ENCODE measurements at places on chromosomes 13 and 19.

DNA sequence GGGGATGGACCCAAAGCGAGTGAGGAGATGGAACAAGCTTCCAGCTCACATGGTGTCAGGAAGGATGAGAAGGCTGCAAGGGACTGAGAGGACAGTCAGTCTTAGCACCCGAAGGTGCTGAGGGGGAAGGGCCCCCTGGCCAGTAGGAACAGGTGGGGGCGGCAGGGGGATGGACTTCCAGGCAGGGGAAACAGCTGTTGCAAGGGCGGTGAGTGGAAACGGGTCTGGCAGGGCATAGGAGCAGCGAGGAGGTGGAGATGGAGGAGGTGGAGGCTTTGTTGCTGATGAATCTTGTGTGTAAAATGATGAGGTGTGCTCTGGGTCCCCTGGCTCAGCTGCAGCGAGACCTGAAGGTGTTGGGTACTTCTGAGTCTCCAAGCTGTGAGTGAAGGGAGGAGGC, 1.2 kb downstream of the MAP1S start:
- DNase-seq = no peak

DNA sequence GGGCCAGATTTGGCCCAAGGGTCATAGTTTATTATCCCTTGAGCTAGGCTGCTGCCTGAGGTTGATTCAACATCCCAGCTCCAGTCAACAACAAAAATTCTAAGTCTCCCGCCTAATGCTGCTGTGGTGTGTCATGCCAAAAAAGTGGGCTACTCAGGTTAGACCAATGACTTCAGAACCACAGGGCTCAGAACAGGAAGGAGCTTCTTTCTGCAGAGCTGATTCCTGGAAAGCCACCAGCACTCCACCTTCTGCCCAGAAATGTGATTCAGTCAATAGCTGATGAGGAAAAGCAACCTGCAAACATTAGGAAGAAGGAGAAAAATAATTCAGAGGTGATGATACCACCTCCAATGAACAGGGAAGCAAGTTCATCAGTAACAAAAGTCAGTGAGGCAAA, 56.1 kb upstream of the SERPINE3 start:
- no peak for DNase-seq

GRCh38 chr13:99847318-99847750, 124.2 kb downstream of the ZIC5 start:
- peak; percentile 37 for DNase-seq

- no peak for DNase-seq
Observed at GRCh38 chr13:39960191-39960590, 304.7 kb downstream of the COG6 start.

DNA sequence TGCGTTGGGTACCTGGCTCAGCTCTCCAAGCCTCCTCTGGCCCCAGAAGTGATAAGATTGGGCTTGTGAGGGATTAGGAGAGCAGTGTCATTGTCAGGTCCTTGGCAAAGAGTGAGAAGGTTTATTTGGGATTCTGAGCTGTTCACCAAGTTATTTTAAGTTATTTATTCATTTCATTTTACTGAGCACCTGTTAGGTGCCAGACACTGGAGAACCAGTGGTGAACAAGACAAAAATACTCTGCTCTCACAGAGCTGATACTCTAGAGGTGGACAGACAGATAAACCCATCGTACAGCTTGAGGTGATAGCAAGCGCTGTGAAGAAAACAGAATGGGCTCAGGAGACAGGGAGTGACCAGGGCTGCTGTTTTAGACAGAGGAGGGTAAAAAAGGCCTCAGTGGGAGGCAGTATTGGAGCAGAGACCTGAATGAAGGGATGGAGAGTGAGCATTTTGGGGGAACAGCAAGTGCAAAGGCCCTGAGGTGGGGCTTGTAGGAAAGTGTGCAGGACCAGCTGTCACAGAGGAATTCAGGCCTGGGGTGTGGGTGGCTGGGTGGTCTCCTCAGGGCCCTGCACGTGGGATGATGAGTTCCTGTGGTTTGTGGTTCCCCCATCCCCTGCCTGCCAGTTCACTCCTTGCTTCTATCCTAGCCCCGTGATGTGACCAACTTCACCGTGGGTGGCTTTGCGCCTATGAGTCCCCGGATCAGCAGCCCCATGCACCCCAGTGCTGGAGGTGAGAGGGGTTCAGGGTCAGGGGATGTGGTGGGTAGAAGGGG, 8.7 kb upstream of the TIMM50 start:
- no peak for DNase-seq

- no peak for DNase-seq
Observed at GRCh38 chr19:7010722-7011593, 10.3 kb downstream of the MBD3L2B start.

GRCh38 chr13:109740121-109740520, 46.3 kb downstream of the IRS2 start:
- DNase-seq = no peak

GRCh38 chr19:54047616-54048015, 16.1 kb downstream of the VSTM1 start:
- no peak for DNase-seq

DNA sequence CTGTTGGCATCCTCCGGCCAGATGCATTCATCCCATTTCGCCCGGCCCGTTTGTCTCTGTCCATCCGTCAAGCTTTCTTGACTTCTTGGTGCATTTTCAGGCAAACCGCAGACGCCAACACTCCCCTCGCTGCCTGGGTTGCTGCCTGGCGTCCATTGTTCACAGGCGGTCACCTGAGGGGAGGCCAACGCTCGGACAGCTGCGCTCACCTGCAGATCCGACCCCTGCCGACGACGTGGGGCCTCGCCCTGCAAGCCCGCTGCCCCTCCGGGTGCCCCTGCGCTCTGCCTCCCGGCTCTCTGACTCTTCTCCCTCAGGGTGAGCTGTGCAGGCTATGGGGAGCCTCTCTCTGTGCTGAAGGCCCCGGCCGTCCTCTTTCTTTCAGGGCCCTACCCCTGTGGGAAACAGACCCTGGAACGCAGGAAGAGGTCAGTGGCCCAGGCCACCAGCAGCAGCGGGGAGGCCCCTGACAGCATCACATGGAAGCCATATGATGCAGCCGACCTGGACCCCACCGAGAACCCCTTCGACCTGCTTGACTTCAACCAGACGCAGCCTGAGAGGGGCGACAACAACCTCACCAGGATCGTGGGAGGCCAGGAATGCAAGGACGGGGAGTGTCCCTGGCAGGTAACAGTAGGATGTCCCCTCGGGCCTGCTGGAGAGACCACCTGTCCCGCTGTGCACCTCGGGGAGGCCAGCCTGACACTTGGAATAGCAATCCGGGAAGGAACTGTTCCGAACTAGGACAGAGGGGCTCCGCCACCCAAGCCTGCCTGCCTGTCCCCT, 14.8 kb upstream of the PROZ start:
- no peak for DNase-seq

DNA sequence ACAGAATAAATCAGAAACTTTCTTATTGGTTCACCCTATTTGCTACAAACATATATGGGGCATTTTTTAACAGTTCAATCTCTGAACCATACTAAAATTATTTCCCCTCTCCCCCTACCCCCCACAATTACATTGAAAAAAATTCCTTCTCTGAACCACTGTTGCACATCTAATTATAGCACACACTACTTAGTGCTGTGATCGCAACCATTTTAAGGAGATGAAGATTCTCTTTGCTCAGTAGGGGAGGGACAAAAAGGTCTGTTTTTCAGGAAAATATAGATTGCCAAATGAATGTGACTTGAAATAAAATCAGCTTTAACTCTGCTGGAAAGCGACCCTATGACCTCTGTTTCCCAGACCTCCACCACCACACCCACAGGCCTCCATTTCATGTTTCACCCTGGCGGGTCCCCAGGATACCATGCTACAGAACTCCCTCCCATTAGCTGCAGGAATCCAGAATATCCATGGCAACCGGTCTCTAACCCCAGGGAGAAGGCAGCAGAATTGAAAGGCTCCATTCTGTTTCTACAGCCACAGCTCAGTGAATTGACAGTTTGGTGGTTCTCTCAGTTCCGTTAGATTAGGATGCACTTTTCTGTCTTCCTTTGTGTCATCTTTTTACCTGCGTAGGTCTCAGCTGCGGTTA, 286.3 kb downstream of the TBC1D4 start:
- DNase-seq = no peak

DNA sequence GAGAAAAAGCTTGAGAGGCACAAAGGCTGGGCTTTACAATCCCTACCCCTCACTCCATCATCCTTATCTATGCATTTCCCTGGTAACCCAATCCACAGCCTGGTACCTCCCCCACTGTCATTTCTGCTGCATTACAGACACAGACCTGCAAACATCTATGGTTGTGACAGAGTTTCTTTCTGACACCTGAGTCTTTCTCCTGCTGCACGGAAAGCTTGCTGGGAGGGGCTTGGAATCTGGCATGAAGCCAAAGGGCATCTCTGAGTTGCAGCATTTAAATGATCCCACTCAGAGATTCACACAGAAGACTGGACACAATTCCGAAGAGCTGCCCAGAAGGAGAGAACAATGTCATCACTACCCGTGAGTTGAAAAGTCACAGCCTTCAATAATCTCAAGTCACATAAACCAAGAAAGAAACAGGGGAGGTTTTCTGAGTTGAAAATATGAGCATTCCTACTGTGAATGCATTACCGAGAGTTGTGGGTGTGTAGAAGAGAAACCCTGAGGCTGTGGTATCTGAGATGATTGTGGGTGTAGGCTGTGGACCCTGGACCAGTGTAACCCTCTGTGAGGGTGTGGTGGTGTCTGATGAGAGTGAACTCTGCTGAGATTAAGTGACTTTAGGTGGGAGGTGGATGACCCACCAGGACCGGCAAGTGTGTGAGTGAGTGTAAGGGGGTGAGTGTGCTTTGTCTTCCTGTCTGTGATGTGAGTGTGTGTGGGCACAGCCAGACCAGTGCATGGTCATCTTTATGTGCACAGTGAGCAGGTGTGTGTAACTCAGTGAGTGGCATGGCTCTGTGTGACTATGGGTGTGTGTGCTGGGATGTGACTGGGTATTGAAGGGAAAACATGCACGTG, at the start of gene LGALS14:
Gene LGALS14, plus strand, starts transcription at position 301 of the 864 bp plus-strand sequence. Its CDS starts 48 bp downstream, at position 349.
- DNase-seq = no peak

Measured in NCI-H2081 (cell line).